ENCODE measurements at places on chromosomes 3 and 15.

DNA sequence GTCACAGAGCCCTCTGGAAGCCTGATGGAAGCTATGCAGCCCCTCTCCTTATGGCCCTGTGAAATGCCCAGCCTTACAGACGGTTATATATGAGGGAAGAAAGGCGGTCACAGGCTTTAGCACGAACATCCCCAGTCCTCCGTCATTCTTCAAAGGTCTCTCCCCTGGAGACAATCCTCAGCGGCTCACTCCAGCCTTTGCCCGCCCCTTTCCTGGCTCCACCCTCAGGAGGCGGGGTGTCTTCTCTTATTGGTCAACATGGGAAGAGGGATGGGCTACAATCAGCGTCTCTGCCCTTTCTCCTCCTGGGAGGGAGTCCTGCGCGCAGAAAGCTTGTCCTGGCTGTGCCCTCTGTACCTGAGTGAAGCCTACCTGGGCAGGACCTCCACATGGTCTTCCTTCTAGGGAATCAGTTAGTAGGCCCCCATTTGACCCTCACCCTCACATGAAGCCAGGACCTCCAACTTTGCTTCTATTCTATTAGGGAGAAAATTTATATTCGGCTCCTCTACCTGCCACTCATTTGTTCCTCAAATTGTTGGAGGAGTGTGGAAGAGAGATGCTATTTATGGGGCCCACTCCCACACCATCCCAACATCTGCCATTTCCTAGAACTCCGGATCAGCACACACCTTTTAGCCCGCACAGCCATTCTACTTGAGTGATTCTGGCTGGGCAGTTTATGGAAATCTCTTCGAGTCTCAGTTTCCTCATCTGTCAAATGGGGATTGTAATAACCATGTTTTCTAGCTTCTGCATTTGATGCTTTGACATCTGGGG, 112.9 kb upstream of the SLC6A11 start:
- DNase-seq, result no peak

GRCh38 chr3:175980486-175981090, 1121.5 kb downstream of the NAALADL2 start:
- DNase-seq, result no peak

DNA sequence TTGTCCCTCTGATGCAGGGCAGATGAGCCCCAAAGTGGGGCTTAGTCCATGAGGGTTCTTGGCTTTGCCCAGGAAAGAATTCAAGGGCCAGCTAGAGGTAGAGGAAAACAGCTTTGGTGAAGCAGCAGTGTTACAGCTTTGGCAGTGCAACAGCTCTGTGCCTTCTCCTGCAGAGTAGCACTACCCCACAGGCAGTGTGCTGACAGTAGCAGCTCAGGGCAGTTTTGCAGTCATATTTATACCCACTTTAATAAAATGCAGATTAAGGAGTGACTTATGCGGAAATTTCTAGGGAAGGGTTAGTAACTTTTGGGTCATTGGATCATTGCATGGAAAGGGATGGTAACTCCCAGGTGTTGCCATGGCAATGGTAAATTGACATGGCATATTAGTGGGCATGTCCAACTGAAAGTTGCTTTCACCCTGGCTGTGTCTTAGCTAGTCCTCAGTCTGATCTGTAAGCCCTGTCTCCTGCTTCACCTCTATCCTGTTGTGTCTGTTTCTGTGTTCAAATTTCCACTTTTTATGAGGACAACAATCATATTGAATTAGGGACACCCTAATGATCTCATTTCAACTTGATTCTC, 241.3 kb upstream of the C2CD4B start:
- no peak for DNase-seq

- peak; percentile 92 for DNase-seq
These were observed 114.7 kb downstream of the ETFA start for GRCh38 chr15:76196269-76197231.

DNA sequence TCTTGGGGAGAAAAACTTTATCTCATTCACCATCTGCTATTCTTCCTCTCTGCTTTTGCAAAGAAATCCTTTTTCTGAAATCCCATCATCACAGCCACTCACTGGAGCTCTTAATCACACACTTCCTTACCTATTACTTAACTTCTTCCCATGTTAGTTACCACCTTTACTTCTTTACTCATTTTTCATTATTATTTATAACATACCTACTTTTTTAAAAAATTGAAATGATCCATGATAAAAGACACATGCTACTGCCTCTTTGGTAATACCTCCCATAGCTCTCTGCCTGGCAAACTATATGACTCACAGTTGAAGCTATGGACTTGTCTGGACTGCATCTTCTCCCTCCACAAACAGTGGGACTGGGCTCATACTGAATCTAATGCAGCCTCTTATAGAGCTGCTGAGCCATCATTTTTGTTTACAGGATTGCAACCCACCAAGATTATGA, 150.3 kb downstream of the TNIK start:
- peak; percentile 26 for DNase-seq
